NCI-H2107 (cell line): ENCODE measurements at places on chromosomes 7 and 10.

GRCh38 chr10:70513848-70514309, 35.3 kb downstream of the PALD1 start:
- no peak for DNase-seq

DNA sequence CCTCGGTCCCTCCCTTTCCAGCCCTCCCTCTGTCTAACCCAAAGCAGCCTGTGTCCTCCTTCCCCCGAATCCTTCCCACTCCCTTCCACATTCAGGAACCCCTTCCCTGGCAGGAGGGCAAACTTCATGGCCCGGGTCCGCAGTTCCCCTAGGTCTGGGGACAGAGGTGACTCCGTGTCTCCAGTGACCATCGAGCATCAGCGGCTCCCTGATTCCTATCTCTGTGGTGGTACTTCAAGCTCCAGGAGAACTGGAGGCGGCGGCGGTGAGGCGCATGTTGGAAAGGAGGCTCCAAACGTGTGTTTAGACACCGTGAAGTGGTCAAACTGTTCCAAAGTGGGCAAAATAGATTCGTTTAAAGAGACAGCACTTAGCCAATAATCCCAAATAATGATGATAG, 148.1 kb downstream of the PAXIP1 start:
- no peak for DNase-seq

- no peak for DNase-seq
Measured at GRCh38 chr7:4659551-4660286, 22.4 kb upstream of the FOXK1 start.

DNA sequence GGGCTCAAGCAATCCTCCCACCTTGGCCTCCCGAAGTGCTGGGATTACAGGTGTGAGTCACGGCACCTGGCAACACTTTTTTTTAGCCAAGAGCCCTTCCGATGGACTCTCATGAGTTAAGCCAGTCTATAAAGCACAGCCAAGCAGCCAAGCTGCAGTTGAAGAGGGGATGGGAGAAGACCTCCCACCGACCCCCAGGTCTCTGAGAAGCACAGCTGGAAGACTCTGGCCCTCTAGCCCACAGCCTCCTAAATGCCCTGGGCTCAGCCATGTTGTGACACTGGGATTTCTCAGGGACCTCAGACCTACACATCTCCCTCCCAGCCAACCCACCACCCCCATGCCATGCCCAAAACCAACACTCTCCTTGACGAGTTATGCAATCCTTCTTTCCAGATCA, 31.1 kb downstream of the CALML3 start:
- no peak for DNase-seq

GRCh38 chr7:44748948-44749731, 493 bp downstream of the ZMIZ2 start:
- DNase-seq = no peak

- DNase-seq = no peak
Measured at GRCh38 chr10:96456296-96456840, 57.4 kb downstream of the TLL2 start.

- DNase-seq = no peak
Measured at GRCh38 chr7:137127058-137127457, 216.5 kb downstream of the PTN start.

- DNase-seq = peak; percentile 16
Measured at GRCh38 chr10:69957886-69958555, 94.6 kb upstream of the MACROH2A2 start.

DNA sequence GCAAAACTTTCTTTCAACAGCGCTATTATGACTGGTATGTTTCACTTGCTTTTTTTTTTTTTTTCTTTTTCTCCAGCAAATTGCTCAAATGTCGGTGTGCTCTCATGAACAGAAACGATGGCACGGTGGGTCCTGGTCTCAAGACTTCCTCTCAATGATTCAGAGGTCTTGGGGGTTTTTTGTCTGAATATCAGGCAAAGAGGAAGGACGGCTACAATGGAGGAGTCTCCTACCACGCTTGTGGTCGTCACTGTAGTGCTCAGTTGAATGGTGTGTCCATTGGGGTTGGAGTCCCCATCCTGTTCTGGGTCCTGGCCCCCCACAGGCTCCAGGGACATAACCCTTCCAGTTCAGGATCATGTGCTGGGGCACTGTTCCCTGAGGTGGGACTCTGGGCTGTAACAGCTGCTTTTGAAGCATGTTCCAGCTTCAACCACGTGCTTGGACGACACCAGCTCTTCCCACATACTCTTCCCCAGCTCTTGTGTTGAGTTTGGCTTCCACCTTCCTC, 266.7 kb upstream of the KLF6 start:
- no peak for DNase-seq

- DNase-seq = no peak
Measured at GRCh38 chr7:2516194-2516555, 3.4 kb upstream of the LFNG start.

- DNase-seq = no peak
Measured at GRCh38 chr10:45627412-45628048, 45.0 kb downstream of the ZFAND4 start.

DNA sequence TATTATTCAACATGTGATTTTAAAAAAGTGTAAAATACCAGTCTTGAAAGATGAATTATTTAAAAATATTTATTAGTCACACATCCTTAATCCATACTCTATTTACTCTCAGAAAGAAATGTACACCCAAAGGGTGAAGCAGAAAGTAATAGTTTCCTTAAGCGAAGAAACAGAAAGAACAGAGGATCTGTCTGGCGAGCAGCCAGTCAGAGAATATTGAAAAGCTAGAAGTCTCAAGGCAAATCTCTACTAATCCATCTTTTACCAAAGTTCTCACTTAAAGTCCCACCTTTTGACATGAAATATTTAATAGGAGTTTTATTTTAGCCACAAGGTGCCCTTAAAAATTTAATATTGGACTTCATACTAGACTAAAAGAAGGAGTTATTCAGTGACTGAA, 46.7 kb downstream of the MKX start:
- no peak for DNase-seq

DNA sequence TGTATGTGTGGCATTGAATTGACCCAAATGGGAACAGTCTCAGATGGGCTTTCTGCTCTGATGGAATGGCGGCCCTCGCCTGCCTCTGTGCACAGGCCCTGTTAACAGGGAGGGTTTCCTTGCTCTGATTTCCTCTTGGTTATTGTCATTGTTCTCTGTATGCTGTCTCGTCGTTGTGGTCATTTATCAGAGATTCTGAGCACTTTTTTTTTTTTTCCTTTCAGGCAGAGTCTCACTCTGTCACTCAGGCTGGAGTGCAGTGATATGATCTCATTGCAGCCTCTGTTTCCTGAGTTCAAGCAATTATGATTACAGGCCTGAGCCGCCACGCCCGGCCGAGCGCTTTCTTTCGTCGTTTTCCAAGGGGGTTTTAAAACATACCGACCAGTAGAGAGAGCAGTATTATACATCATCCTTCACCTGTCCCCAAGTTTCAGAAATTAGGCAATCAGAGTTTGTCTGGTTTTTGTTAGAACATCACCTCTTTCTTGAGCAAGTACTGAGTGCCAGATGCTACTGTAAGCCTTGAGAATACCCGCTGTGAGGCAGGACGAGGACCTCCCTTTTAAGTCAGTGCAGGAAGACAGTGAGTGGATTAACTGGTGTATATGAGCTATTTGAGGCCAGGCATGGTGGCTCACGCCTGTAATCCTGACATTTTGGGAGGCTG, 6.5 kb downstream of the CHST12 start:
- DNase-seq = no peak

GRCh38 chr10:69864321-69864720, 62.6 kb downstream of the COL13A1 start:
- DNase-seq = no peak

- DNase-seq = no peak
Measured at GRCh38 chr10:108894402-108895301, 1028.7 kb downstream of the XPNPEP1 start.

- no peak for DNase-seq
Measured at GRCh38 chr7:44288811-44289340, 36.5 kb downstream of the CAMK2B start.

DNA sequence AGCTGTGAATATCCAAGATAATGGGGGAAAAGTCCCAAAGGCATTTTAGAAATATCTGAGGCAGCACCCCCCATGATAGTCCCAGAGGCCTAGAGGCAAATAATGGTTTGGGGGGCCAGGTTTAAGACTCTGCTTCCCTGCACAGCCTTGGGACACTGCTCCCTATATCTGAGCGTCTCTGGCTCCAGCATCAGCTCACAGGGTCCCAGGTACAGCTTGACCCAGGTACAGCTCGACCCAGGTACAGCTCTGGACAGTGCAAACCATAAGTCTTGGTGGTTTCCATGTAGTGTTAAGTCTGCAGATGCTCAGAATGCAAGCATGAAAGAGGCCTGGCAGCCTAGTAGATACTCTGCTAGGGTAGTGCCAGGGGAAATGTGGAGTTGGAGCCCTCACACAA, 47.0 kb upstream of the VWDE start:
- DNase-seq = no peak

DNA sequence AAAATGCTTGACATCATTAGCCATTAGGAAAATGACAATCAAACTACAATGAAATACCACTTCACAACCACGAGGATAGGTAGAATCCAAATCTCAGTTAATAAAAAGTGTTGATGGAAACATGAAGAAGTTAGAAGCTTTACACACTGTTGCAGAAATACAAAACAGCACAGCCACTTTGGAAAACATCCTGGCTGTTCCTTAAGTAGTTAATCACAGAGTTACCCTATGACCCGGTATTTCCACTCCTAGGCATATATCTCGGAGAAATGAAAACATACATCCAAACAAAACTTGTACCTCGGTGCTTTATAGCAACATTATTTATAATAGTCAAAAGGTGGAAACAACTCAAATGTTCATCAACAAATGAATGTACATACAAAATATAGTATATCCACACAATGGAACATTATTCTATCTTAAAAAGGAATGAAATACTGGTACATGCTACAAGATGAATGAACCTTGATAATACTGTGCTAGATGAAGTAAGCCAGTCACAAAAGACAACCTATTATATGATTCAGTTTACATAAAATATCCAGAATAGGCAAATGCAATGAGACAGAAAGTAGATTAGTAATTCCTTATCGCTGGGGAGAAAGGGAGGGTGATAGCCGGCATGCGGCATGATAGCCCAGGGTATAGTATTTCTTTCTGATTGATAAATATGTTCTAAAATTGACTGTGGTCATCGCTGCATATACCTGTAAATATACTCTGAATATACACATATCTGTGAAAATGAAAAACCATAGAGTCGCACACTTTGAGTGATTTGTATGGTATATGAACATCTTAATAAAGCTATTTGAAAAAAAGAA, 1.9 kb downstream of the VWDE start:
- DNase-seq = no peak

GRCh38 chr10:129531195-129531968, 64.3 kb downstream of the MGMT start:
- no peak for DNase-seq

- DNase-seq = no peak
Measured at GRCh38 chr10:31678575-31679516, 249.8 kb downstream of the ARHGAP12 start.

- no peak for DNase-seq
Measured at GRCh38 chr7:84196084-84196503, 1.5 kb upstream of the SEMA3A start.

DNA sequence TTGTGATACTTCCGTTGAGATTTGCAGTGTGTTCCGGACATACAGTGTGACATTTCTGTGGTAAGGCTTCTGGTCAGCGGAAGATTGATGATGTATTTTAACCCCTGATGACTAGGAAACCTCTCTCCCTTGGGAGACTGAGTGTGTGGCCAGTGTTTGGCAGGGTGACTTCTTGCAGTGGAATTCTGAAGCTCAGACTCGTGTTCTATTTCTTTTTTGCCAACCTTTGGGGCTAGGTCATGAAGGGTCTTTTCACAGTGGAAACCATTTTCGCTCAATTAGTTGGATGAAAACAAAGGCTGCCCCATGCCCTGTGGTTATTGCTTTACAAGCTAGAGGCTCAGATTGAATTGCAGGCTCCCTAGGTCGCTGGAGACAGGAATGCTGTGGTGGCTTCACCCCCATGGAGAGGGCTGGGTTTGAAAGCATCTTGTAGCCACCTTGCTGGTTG, 288.9 kb downstream of the BBS9 start:
- no peak for DNase-seq

DNA sequence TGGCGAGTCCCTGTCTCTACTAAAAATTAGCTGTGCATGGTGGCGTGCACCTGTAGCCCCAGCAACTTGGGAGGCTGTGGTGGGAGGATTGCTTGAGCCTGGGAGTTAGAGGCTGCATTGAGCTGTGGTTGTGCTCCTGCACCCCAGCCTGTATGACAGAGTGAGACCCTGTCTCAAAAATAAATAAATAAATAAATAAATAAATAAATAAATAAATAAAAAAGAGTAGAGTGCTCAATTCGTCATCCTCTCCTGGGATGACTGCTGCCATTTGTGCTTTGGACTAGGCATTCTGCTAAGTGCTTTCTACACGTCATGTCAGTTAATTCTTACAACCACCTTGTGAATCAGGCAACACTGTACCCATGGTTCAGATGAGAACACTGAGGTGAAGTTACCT, 130.6 kb downstream of the DOCK1 start:
- DNase-seq = no peak

DNA sequence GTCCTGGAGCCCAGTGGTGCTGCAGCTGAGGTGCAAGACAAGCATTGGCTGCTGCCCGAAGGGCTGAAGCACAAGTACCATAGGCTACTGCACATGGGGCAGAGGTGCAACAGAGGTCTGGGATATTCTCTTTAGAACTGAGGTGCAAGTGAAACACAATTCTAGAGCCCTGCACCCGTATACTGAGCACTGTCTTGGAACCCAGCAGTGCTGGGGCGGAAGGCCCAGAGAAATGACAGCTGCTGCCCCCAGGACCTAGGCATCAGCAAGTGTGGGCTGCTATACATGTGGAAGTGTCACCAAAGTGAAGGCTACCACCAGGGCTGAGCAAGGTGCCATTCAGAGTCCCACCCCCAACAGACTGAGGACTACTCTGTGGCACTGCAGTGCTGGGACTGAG, 393.6 kb upstream of the STEAP1 start:
- no peak for DNase-seq

- peak; percentile 30 for DNase-seq
Measured at GRCh38 chr10:24723788-24724380, at the start of gene ARHGAP21. TSS of gene ARHGAP21 (minus strand) at chr10:24723887. CDS start at chr10:24721899, 1,988 bp downstream.

GRCh38 chr10:32155075-32155516, 98.9 kb upstream of the KIF5B start:
- DNase-seq = no peak

- DNase-seq = no peak
Measured at GRCh38 chr7:142540371-142540770, 208.9 kb upstream of the PRSS1 start.

DNA sequence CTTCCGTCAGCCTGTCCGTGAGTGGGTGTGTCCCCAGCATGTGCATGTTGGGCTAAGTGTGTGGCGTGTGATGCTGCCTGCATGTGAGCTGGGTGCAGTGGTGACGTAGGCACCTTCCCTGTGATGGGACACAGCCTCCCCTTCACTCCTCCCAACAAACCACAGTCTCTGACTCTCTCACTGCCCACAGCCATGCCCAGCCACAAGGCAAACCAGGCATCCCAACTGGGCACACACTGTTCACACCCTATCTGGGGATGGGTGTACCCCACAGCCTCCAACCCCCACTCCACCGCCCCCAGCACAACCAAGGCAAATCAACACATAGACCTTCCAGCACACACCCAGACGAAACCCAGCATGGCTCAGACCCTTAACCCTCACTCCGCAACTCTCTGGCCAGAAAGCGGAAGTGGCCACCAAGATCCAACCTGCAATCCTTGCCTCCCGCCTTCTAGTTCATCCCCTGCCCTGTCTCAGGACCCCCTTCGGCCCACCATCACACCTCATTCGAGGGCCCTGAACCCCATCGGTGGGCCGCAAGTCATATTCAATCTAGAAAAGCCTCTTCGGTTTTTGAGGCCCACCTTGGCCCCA, 10.4 kb downstream of the PSD start:
- no peak for DNase-seq

- DNase-seq = no peak
Measured at GRCh38 chr10:75696536-75696935, 265.1 kb downstream of the LRMDA start.
